Kasumi-1 (cell line): ENCODE measurements at places on chromosomes 12 and 14.

- DNase-seq: no peak
These were observed 27.2 kb downstream of the SLC15A4 start for GRCh38 chr12:128796439-128797118.

GRCh38 chr12:9184276-9184675, 23.9 kb downstream of the PZP start:
- DNase-seq: no peak

- DNase-seq: no peak
These were observed at the start of gene SLC6A12 for GRCh38 chr12:214003-214741. Gene SLC6A12, minus strand, starts transcription at chr12:214157. Its CDS starts 4,171 bp downstream, at chr12:209986.

- no peak for DNase-seq
These were observed 1.3 kb downstream of the R3HDM2 start for GRCh38 chr12:57429473-57430111.

GRCh38 chr12:120925740-120926563, 21.8 kb upstream of the SPPL3 start:
- no peak for DNase-seq

DNA sequence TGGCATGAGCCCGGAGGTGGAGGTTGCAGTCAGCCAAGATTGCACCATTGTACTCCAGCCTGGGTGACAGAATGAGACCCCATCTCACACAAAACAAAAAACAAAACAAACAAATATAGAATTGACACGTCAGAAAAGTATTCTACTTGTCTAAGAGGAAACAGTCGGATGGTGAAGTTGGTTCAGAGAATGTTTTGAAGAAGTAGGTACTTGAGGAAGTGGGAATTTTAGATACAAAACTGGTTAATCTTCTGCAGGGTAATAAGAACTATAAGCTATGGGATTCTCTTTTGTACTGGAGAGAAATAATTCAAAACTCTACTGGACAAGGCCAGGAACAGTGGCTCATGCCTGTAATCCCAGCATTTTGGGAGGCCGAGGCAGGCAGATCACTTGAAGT, 14.6 kb upstream of the TCTN1 start:
- DNase-seq: no peak

GRCh38 chr14:41872931-41873685, 266.4 kb downstream of the LRFN5 start:
- DNase-seq: no peak
